ENCODE measurements at places on chromosomes 3 and 15.

DNA sequence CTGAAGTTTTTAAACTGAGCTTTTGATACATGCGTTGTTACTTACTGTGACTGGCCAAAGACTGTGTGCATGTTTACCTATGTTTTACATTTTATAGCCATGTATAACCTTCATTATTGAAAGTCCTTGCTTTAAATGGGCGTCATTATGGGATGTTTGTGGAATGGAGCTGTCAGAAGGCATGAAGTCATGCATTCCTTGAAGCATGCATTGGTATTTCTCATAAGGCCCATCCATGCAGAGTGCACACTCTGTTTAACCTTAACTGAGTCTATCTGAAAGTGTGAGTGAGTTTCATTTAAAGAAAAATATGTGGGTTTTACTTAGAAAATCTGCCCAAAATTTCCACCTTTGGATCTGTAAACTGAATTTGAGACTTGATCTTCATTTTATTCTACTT lies 51.1 kb downstream of the PSMD6 start:
- DNase-seq: no peak

DNA sequence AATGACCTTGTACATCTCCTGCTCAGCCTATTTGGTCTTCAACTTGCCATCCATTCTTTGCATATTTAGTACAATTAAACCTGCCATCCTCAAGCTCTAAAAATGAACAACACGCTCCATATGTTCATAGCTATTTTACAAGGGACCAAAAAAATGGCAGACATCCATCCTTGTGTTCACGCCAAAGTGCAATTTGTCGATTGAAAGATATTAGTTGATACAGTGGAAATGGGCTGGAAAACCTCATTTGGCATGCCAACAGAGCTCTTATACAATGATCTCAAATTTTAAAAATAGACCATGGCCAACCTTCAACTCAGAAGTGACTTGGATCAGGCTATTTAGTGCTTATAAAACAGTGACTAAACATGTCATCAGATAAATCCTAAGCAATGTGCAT lies 413.6 kb upstream of the ARL6 start:
- no peak for DNase-seq

DNA sequence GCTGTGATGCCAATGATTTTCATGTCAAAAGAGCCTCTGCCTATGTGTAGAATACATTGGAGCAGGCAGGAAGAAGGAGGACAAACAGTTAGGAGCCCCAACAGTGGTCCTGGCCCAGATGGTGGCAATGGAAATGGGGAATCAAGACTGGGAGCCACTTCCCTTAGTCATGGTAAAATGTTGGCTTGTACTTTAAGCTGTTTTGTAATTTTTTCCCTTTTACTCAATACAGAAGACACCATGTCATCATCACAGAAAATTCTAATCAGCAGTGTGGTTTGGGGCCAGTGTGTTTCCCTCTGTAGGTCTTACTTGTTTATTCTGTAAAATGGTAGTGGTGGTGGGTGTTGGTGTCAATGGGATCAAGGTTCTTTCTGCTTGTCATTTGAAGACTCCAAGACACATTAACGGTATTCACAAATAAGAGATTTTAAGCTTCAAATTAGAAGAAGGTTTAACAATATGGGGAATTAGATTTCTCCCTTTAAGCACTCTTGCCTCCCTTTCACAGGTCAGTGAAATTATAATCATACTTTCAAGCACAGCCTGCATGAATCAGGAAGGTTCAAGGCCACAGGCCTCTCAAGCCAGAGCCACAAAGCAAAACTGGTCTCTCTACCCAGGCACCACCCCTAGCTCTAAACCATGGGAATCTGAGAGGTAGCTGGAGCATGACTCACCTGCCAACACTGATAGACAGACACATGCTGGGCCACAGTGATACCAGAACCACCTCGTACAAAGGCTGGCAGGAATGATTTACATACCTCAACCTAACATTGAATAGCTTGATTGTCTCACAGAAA lies 24.9 kb downstream of the SIAH2 start:
- peak; percentile 68 for DNase-seq

- no peak for DNase-seq
Measured at GRCh38 chr15:59976480-59977271, 27.4 kb upstream of the FOXB1 start.

DNA sequence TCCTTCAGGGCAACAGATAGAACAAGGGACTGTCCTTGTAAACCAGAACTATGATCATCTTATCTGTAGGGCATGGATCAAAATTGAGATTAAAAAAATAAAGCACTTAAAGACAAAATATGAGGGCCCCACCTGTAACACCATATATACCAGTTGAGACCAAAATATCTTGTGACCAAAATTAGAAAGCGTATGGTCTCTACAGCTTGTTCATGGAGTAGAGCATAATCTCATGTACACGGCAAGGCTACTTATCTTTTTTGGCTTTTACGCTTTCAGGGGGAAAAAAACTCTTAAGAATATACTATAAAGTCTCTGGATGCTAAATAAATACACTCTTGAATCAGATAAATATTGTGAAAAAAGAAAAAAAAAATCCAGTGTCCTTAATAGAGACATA lies 49.3 kb downstream of the ADAMTS9 start:
- DNase-seq: no peak

DNA sequence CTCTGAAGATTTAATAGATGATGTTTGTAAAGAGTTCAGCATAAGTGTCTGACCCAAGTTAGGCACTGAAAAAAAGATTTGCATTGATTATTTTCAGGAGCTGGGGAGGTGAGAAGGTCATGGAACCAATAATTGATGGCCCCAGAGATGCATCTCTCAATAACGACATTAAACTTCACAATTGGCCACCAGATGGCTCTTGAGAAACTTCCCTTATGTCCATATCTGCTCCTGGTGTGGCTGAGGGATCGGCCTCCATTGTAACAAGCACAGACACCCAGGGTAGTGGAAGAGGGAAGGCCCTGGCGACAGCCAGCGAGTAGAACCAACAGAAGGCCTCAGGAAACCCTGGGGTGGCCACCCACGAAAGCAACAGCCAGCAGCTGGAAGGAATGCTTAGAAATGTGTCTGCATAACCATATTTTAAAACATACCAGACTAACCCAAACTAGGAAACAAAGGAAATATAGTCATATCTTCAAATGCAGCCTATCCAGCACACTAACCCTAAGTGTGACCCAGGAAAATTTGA lies 536.7 kb downstream of the SOX2 start:
- peak; percentile 14 for DNase-seq

DNA sequence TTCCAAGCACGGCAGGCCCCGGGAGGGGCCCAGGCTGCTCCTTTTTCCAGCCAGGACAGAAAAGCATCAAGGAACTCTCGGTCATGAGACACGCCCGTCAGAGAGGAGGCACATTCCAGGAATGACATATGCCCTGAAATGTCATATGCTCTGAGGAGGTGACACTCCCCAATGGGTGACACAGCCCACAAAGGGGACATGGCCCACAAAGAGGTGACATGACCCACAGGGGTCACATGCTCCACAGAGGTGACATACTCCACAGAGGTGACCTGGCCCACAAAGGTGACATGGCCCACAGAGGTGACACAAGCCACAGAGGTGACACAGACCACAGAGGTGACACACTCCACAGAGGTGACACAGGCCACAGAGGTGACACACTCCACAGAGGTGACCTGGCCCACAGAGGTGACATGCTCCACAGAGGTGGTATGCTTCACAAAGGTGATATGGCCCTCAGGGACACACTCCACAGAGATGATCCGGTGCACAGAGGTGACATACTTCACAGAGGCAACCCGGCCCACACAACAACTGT lies 79.2 kb downstream of the ABHD5 start:
- DNase-seq: no peak

GRCh38 chr3:23256741-23257435 lies 53.8 kb downstream of the UBE2E2 start:
- DNase-seq: no peak
